ENCODE measurements at places on chromosomes 4 and X.

DNA sequence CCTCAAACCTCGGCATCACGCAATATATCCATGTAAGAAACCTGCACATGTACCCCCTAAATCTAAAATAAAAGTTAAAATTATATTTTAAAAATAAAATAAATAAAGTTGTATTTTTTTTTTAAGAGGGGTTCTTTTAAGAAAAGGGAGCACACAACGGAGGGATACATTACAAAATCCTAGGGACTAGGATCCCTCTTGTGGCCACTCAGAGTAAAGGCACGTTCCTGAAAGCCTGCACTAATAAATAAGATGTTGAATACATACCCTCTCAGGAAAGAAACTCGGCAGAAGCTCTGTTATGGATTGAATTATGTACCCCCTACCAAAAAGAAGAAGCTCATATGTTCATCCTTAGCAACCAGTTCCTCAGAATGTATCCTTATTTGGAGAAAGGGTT is 50.9 kb upstream of the PRDX4 start:
- DNase-seq, result no peak

DNA sequence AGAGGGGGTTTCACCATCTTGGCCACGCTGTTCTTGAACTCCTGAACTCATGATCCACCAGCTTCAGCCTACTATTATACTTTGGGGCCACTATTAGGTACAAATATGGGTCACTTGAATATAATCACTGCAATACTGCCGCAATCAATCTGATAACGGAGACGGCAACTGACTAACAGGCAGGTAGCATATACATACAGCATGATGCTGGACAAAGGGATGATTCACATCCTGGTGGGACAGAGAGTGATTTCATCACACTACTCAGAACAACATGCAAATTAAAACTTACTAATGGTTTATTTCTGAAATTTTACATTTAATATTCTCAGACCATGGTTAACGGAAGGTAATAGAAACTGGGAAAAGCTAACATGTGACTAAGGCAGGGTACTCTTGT is 10.9 kb downstream of the LRBA start:
- DNase-seq, result peak; percentile 12

GRCh38 chr4:93814141-93814540 is 14.4 kb upstream of the ATOH1 start:
- DNase-seq, result no peak

DNA sequence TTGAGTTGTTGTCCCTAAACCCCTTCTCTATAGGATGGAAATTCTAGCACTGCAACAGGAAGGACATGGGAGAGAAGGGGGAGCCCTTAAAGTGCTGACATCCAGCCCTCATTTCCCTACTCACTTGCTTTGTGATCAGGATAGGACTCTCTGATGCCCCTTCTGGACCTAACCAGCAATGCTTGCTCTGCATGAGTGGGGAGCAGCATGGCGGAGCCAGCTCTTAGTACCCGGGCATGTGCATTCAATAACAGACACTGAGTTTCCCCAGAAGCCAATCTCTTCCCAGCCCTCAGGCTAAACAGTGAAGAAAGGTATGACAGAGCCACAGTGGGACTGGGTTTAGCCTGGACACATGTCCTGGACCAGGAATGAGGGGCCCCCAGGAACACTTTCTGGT is 14.0 kb downstream of the SOD3 start:
- DNase-seq, result no peak

DNA sequence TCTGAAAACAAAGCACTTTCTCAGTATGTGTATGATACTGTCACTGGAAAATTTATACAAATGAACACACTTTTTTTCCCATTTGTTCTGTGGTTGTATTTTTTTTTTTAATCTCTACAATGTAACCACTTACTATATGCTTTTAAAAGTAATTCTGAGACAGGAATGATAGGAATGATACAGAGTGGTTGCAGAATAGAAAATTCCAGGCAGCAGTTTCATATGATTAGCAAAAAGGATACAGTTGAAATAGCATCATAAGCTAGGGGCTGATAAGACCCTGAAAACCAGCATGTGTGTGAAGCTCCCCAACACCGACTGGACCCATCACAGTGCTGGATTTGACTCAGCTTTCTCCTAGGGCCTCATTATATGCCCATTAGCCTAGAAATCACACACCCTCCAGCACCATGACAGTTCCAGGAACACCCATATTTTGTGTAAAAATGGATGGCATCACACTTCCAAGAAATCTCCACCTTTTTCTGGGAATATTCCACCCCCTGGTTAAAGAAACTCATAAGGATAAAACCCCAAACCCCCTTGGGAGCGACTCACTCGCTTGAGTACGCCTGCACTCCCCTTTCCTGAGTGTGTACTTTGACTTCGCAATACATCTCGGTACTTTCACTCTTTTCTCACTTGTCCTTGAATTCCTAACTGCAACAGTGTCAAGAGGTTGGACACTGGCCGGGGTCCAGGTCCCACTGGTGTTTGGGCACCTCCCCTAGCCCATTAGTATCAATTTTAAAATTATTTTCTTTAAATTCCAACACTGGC is 77.4 kb upstream of the AGA start:
- no peak for DNase-seq

DNA sequence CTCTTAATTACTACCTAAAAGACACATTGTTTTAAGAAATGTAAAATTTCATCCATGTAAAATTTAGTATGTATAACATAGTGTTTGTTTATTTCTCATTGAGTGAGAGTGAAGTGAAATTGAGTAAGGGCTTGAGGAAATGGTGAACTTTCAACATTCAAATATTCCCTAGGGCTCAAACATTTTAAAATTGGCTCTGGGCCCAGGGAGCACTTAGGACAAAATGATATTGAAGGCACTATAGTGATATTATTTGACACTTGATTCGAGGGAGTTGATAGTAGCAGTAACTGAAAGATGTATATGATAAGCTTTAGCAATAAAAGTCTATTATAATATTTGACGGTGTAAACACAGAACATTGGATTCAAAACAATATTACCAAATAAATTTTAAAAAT is 1244.0 kb upstream of the TENM3 start:
- no peak for DNase-seq

GRCh38 chrX:71609095-71609750 is 9.1 kb downstream of the CXCR3 start:
- DNase-seq, result no peak

GRCh38 chrX:10118530-10118929 is 38.2 kb upstream of the CLCN4 start:
- DNase-seq, result no peak

GRCh38 chr4:113502476-113502875 is 259.1 kb downstream of the CAMK2D start:
- DNase-seq, result no peak

DNA sequence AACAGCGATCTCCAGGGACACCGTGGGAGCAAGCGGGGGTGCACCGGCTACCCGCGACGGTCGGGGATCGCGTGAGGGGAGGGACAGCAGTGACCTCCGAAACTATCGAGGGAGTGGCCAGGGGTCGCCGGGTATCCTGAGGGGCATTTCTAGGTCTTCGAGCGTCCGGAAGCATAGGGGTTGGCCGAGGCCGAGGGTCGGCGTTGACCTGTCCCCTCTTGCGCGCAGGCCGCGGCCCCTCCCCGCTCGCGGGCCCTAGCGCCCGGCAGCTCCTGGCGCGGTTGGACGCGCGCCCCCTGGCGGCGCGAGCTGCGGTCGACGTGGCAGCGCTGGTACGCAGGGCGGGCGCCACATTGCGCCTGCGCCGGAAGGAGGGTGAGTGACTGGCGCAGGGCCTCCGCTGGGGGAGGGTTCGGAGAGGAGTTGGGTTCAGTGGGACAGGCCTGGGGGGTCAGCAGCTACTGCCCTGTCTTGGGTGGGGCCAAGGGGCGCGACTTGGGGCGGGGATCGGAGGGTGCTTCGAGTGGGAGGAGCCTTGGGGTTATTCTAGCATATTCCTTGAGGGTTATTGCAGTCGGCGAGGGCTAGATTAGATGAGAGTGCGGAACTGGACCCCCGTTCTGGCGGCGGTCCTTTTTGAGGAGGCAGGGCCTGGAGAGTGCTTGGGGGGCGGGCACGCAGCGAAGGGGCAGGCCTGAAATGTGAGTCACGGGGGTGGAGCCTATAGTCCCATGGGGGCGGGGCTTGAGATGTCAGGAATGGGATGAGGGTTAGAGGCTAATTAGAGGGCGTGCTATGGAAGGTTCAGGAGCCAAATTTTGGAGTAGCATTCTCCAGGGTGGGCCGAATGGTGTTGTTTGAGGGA is 1.2 kb downstream of the MAGIX start:
- DNase-seq, result peak; percentile 77

DNA sequence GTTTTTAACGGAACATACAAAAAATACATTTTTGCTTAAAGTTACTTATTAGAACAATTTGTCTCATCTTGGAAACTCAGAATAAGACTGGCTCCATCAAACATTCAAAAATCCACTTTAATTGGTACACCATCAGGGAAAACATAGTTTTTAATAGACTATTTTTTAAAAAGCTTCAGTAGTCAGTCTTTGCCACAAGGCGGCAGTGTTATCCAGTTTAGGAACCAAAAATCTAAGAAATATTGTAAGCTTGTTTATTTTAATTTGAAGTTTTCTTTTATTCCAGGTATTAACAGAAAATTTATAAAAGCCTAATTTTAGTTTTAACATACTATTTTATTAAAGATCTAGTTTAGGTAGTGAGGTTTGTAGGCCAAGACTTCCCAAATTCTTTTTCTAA is 107.7 kb downstream of the APOOL start:
- no peak for DNase-seq

DNA sequence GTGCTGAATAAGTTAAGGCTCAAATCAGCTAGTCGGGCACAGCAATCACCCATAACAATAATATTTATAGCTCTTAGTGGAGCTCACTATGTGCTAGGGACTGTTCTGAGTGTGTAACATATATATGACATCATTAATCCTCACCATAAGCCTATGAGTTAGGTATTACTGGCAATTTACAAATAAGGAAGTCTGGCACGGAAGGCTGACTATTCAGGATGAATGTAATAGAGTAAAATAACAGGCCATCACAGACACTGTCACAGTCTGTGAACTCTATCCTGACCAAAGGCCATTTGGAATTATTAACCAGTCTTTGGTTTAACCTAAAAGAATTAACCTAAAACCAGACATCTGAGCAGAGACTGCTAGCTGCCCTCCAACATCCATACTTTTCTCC is 119.3 kb downstream of the C4orf51 start:
- peak; percentile 68 for DNase-seq

DNA sequence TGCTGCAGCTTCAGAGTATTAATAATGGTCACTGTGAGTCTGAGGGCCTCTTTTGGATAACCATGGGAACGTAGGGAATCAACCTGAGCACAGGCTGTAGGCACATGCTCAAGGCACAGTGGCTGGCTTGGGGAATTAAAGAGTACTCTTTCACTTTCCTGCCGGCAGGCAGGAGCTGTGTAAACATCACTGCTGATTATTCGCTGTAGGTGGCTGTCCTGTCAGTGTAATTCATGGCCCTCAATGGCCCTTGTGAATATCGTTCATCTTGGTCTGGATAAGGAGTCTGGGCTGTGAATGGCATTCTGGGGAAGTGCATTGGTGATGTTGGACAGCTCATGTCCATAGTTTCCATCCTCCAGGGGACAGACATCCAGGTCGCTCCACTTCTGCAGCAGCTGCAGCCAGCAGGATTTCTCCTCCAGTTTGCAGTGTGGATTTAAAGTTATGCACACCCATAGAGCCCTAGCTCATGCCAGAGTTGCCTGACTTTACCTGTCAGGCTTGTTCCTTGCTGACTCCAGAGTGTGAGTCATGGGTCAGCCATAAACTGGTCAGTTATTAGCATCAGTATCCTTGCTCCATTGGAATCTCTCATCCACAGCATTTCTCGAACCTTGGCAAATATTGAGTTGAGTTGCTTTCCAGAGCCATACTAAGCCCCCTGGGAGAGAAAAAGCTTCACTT is 43.0 kb downstream of the C4orf33 start:
- DNase-seq, result no peak

DNA sequence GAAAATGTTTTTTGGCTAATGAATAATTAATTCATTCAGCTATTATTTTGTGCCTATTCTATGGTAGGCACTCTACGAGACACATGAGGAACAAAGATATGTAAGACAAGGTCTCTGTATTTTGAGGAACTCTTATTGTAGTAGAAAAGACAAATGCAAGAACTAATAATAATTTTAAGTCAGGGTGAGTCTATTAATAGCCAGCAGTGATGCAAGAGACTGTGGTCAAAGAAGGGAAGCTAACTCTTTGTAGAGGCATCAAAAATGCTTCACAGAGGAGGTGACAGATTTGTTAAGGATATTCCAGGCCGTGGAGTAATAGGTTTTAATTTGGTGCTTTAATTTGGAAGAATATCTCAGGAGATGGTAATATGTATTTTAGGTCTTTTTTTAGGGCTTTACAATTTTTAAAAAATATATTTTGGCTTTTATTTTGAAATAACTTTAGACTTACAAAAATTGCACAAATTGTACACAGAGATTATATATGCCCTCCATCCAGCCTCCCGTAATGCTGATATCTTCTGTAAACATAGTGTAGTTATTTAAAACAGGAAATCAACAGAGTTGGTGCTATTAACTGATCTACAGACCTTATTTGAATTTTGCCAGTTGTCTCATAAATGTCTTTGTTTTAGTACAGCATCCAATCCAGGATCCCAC is 48.1 kb downstream of the DCLK2 start:
- peak; percentile 60 for DNase-seq

GRCh38 chrX:625137-625691 is 5.4 kb upstream of the SHOX start:
- no peak for DNase-seq

- no peak for DNase-seq
These were observed 750.5 kb upstream of the HTR2C start for GRCh38 chrX:113833096-113834055.

GRCh38 chr4:16136827-16137226 is 53.0 kb upstream of the PROM1 start:
- DNase-seq, result no peak

- DNase-seq, result peak; percentile 1
These were observed 137.4 kb downstream of the DKK2 start for GRCh38 chr4:106898621-106899230.

DNA sequence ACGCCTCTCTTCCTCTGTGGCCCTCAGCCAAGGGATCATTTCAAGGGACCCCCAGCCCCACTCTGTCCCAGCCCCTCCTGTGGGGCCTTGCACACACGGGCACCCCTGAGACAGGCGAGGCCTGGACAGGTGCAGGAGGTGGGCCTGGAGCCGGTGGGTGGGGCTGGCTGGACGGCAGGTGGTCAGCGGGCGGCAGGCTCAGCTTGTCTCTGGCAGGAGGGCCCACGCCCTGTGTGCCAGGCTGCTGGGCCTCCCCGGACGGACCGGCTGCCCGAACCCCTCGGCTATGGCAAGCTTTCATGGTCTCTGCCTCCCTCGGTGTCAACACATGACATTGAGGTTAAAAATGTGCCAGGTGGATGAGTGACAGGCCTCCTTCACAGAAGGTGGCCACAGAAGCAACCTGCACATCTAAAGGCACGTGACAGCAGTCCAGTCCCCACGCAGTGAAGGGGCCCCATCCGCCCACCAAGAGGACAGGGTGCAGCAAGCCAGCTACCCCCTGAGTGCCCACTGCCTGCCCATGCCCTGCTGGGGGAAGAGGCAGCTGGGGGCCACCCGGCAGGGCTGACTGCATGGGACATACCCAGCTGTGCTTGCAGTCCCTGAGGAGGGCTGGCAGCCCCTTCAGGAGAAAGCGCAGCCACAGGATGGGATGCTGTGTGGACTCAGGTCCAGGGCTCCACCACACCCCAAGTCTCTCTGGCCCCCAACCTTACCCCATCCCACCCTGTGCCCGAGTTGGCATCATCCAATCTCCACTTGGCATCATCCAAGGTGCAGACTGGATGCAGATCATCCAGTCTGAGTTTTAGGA is 109.3 kb downstream of the FAM53A start:
- no peak for DNase-seq

Data from CD14-positive monocyte (primary cell).